ENCODE measurements at places on chromosomes 2 and 18.

DNA sequence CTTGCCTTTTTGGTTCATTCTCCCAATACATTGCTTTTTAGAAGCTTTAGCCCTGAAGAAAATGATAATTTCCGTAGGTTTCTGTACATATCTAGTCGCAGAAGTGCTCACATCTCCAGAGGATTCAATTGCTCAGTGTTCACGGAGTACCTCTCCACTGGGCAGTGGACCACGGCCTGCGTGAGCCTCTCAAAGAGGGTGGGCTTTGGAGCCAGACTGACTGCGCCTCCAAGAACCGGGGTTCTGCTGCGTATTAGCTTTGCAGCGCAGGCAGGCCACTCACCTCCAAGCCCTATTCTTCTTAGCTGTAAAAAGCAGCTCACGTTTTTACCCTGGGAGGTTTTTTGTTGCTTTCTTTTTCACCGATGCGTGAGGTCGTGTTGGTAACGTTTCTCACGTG lies 35.4 kb downstream of the NTSR2 start:
- no peak for DNase-seq

- DNase-seq, result no peak
Measured at GRCh38 chr2:234601213-234601612, 104.3 kb upstream of the ARL4C start.

DNA sequence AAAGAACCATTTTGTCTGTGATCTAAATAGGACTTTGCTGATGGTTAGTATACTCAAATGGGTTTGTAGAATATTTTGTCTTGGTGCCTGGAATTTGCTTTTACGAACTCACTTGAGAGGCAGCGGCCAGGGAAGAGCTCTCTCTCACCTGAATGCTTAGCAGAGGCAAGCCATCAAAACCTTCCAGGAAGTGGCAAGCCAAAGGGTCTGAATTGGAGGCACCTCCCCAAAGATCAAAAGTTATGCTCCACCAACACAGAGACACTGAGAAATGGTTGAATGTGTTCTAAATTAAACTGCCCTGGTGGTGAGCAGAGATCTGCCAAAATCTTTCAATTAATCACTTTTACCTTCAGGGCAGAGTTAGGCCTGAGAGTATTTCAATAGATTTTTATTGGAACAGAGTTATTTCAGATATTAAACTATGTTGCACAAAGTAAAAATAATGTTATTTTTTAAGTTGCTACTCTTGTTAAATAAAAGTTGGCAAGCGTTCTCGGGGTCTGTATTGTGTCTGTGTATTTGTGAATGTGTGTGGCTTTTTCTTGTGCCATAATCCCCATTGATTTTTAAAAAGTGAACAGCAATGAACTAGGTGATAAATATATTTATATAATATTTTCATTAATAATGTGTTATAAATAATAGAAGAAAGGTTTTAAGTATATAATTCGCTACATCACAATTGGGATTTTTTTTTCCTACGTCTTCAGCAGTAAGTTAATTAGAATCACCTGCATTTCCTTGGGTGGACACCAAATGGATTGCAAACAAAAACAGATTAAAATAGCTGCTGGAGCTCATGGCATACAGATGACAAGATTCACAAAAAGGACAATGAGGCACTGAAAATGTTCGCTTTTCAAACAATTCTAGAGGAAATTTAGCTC lies 416.1 kb downstream of the ARHGAP15 start:
- DNase-seq, result peak; percentile 18

- no peak for DNase-seq
Measured at GRCh38 chr2:204437815-204438756, 107.2 kb upstream of the PARD3B start.

GRCh38 chr2:139917690-139918384 lies 1137.6 kb upstream of the NXPH2 start:
- DNase-seq, result no peak

DNA sequence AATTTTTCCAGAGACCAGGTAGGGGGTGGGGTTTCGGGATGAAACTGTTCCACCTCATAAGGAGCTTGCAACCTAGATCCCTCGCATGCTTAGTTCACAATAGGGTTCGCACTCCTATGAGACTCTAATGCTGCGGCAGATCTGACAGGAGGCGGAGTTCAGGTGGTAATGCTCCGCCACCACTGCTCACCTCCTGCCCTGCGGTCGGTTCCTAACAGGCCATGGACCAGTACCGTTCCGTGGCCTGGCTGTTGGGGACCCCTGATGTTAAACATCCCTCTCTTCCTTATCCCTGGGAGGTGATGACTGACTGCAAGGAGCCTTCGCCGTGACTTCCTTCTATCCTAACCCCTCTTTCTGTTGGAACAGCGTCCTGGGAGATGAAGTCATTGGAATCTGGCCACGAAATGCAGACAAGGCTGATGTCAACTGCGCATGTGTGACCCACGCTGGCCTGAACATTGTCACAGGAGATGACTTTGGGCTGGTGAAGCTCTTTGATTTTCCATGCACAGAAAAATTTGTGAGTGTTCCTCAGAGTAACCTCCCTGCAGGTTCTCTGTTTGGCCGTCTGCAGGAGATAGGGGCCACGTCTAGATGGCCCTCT lies 82.4 kb downstream of the RTN4 start:
- no peak for DNase-seq

- DNase-seq, result no peak
Measured at GRCh38 chr18:11674119-11674518, 14.9 kb upstream of the GNAL start.

DNA sequence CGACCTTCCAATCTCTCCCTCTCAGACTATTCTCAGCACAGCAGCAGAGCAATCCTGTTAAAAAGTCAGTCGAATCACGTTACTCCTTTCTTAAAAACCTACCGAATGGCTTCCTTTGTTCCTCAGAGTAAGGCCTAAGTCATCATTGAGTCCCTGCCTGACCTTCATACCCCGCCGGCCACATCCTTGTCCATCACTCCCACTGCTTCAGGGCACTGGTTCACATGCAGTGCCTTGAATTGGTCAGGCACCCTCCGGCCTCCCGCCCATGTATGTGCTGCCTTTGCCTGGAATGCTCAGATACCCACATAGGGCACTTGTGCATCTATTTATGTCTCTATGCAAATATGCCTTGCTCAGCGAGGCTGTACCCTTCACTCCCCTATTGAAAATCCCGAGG lies 206.4 kb downstream of the DLGAP1 start:
- DNase-seq, result no peak

DNA sequence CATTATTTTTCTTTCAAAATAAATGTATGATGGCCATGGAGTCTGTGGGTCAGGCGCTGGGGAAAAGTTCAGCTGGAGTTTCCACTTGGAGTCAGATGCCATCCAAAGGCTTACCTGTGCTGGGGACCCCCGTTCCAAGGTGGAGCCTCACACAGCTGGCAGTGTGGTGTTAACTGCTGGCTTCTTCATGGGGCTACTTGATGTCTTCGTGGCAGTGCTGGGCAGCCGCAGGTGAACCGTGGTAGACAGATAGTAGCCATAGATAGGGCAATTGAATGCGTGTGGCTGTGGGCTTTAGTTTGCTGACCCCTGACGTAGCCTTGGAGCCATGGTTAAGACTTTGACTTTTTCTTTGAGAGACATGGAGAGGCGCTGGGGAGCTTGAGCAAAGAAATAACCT lies 83.1 kb downstream of the HS6ST1 start:
- no peak for DNase-seq

DNA sequence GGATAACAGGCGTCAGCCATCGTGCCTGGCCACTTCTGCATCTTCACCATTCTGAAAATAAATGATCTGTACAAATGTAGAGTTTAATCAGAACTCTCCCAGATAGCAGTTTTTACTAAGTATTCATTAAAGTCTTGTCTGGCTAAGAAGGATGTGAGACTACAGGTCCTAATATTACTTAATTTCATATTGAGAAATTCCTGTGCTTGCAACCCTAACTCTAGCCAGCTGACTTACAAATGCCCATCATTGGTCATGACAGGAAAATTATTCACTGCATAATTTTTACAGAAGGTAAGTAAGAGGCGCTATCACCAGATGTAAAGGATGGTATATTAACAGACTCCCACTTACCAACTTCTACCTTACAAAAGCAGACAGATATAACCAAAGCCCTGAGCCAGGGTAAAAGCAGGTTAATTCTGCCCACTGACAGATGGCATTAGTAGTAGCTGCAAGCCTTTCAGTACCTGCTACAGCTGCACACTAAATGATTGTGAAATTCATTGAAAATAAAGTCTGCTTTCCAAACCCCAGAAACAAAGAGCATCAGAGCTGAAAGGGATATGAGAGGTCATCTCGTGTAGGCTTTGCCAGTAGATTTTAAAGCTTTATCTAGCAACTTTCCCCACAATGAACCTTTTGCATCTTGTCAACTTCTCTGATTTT lies 271.3 kb upstream of the STON1 start:
- no peak for DNase-seq

DNA sequence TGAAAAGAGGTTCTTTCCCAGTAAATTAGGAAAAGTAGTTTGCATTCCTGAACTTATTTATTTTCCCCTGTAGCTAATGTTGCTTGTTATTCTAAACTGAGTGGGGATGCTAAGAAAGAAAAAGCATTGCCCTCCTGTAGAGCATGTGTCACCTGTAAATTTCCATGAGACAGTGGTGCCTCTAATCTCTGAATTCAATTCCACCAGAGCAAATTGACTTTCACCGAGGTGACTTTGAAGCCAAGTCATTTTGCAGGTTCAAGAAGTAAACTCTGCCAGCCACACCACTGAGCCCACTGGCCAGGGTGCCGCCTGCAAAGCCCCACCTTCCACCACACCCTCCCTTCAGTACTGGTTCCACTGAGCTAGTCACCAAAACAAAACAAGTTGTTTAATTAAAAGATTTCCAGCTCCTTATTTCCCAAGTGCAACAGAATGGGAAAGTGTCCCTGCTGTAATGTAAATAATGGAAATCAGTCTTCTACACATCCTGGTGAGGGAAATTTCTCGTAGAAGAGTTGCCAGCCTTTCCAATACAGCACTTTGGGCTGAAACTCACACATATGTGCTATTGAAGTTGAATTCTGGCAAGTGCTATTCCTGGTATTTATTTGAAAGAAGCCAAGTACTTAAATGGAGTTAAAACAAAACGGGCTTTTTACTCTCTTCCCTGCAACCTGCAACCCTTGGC lies 254.8 kb downstream of the RNF152 start:
- no peak for DNase-seq

DNA sequence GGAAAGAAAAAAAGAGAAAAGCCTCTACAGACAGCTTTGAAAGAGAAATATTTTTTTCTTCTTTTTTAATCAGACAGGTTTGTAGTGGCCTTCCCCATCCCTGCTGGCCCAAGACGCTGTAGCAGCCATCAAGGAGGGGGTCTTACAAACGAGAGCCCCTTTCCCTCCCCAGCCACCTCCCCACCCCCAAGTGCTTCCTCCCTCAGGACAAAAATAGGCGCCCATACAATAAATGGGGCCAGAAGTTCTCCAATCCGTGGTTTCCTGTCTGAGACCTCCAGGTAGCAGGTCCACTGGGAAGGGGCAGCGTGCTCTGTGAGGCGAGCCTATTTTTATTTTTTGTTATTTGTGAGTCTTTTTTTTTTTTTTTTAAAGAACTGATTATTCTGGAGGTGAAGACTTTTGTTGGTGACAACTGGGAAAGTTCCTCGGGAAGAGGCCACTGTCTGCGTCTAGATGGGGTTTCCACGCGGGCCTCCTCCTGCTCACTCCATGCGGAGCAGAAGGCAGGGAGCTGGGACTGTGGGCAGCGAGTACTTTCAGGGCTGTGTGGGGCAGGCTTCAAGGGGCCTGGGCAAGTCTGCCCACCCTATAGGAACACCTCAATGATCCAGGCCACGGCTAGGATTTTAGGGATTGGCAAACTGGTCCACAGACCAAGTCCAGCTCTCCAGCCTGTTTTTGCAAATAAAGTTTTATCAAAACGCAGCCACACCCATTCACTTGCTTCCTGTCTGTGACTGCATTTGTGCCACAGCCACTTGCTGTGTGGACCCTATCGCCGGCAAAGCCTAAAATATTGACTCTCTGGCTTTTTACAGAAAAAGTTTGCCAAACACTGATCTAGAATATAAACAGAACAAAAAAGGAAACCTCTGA lies 139.6 kb downstream of the CTIF start:
- no peak for DNase-seq
